ENCODE measurements at places on chromosomes 1 and 21.

- DNase-seq = no peak
Observed at GRCh38 chr1:69076631-69077030, 491.1 kb upstream of the LRRC7 start.

- no peak for DNase-seq
Observed at GRCh38 chr1:61391730-61392129, 309.4 kb downstream of the NFIA start.

DNA sequence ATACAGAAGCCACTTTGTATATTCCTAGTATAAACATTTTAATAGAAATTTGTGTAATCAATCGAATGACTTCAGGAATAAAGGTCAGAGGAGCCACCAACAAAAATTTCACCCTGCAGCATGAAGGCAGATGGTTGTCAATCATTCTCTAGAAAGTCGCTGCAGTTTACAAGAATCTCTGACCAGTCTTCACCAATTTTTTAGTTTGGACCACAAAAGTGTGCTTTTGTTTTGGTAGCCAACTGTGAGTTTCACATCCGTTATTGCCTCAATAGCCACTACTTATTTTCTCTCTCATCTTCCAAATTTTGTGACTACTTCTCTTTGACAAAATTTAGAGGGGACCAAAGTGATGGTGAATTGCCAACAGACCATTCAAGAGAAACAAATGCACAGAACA is 1155.6 kb downstream of the AMY1C start:
- no peak for DNase-seq

GRCh38 chr1:227797144-227797543 is 18.3 kb upstream of the PRSS38 start:
- no peak for DNase-seq

GRCh38 chr21:32868631-32869454 is 97.3 kb upstream of the PAXBP1 start:
- no peak for DNase-seq

Measured in activated T-cell treated with anti-CD3 and anti-CD28 coated beads for 24 hours (primary cell).